ENCODE measurements at places on chromosomes 6 and 20.

GRCh38 chr20:37988306-37988954 lies 44.8 kb downstream of the TTI1 start:
- no peak for DNase-seq

DNA sequence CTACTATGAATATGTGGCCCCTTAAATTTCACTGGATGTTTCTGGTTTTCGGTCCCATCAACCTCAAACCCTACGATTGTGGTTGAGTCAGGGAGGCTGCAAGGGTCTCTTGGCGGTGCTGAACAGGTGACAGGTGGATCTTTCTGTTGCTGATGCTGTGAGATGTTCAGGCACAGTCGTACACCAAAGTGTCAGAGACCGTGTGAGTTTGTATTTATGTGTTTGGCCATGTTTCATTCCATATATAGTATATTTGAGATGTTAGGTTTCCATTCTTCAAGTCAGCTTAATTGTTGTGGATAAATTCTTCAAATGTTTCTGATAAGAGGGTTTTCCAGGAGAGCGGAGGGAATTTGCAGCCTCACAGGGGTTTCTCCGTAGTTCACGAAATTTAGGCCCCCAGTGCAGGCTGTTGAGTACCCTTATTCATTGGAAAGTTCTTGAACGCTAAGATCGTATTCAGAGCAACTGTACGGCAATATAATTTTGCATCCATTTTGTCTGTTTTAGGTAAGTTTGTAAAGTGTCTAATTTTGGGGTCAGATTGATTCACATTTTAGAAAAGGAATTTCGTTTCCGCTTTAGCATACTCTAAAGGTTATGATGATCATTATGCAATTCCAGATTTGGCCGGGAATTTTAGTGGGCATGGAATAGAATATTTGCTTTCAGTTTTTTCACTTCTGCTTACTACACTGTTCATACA lies 1.2 kb downstream of the TAB2 start:
- DNase-seq, result no peak

- DNase-seq, result no peak
Observed at GRCh38 chr6:117169064-117169665, 96.2 kb upstream of the VGLL2 start.

DNA sequence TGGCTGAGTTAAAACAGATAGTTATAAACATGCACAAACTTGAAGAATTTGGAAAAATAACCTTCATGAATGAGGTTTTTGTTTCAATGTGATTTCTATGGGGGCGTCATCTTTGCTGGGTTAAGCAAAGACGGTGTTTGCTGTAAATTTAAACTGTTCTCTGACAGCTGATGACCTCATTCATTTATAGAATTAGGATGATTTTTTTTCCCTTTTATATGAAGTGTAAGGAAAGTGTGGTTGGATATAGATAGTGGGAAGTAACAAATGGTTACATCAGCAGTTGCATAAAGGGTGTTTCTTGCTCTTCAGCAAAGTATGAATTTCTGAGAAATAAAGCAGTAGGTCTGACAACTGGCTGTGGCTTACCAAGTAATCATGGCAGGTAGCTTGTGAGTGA lies 137.2 kb upstream of the CENPW start:
- DNase-seq, result no peak

- DNase-seq, result no peak
Observed at GRCh38 chr6:134168590-134169208, 116.3 kb upstream of the SLC2A12 start.

DNA sequence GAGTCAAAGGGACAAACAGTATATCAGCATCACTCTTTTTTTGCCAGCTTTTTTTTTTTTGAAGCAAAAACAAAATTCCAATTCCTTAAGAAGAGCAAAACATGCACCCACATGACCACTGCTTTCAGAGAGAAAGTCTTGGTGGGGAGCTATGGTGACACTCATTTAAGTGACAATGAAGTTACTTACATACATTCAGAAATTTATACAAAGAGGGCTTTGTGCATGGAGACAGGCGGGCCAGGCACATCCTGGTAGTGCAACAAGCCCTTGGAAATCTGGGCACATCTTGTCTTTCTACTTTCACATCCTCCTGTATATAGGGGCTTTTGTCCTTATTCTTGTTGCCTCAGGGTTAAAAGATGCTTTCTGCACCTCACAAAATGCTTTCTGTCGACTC lies 55.9 kb downstream of the IL22RA2 start:
- DNase-seq, result no peak

DNA sequence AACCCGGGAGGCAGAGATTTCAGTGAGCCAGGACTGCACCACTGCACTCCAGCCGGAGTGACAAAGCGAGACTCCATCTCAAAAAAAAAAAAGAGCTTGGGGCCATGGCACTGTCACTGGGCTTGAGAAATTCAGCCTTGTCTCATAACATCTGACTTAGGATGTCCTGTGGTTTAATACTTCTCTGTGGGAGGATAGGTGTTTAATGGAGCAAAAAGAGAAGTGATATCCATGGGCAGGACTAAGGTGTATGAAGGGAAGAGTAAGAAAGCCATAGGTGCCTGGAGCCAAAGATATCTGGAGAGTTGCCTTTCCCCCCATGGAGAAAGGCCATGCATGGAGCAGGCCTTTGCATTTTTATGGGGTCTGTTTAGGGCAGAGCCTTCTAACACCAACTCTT lies 11.2 kb downstream of the BMP6 start:
- no peak for DNase-seq

- DNase-seq, result no peak
Observed at GRCh38 chr6:88665131-88665530, 298.3 kb downstream of the RNGTT start.

- DNase-seq, result no peak
Observed at GRCh38 chr20:57008217-57008616, 258.2 kb downstream of the BMP7 start.

DNA sequence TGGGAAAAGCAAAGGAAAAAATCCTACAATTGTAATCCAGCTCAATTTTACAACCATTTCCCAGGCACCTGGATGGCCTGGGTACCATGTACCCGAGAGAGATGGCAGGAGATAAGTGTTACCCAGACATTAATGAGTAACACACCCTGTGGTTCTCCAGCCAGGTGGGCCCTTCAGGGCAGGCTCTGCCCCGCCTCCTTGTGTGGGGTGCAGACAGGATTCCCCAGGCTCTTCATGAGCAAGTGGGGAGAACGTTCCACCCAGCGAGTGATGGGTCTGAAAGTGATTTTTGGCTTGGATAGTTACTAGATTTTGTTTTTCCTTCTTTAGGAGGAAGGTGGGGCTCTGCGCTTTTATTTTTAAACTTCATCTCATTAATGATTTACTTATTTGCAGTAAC lies 243.9 kb downstream of the TAF4 start:
- DNase-seq, result no peak

DNA sequence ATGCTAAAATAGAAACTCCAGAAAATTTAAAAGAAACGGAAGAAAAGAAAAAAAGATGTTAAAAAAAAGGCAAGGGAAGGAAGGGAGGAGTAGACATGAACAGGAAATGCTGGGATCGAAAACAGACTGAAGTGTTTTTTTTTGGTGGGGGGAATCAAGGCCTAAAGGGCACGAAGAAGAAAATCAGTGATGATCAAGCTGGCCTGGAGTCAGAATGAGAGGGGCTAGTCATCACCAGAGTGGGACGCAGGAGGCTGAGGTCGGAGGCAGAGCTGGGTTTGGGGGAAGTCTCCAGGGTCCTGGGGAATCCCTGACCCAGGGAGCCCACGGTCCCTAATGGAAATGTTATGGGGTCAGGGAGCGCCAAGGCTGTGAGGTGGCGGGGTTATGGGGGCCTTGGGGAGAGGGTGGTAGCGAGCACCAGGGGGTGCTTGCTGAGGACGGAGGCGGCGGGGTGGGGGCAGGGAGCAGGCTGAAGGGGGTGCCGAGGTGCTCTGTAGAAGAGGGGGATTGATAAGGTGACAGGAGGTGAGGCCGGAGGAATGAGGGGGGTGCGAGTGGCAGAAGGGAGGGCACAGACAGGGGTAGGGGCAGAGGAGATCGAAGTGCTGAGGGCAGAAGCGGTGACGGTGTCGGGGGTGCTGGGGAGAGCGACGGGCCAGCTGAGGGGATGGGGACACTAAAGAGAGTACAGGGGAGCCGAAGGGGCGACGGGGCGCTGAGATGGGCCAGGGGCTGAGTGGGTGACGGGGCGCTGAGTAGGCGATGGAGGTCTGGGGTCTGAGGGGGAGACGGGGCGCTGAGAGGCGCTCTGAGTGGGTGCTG lies 684 bp downstream of the ZNFX1 start:
- no peak for DNase-seq

GRCh38 chr6:53794137-53794719 lies 577 bp upstream of the LRRC1 start:
- peak; percentile 53 for DNase-seq

DNA sequence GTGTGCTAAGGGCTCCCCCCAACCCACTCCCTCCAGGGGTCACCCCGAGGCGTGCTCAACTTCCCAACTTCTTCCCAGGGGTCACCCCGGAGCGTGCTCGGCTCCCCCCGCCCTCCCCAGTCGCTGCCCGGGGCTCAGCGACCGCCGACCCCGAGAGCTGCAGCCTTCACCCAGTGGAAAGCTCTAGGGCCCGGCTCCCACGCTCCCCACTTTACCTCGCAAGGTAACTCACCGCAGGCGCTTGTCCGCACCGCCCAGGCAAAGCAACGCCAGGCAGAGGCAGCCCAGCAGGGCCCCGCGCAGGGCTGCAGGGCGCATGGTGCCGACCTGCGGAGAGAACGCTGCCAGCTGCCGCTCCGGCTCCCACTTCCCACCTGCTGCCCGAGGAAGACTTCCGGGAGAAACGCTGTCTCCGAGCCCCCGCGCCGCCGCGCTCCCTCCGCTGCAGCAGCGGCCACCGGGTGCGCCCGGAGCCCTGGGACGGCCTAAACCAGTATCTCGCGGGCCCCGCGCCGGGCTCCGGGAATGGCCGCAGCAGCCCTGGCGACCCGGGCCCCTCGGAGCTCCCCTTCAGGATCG lies 396 bp downstream of the RNASET2 start:
- no peak for DNase-seq

DNA sequence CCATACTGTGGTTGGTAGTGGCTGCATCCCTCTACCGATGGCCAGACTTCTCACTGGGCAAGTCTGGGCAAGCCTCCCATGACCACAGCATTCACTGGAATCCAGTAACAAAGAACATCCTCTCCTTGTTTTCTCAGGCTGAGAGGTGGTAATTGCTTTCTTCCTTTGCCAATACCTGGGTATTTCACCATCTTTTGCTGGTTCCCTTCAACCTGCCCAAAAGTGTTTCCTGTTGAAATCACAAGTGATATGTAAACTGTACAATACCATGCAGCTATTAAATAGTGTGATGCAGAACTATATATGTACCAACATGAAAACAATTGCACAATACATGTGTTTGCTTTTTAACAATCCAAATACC lies at the start of gene PTCHD4:
PTCHD4 (minus strand) TSS at position 55 of the 364 bp plus-strand sequence. CDS start 42,240 bp downstream, outside the sequence.
- DNase-seq, result no peak

GRCh38 chr6:77433888-77434287 lies 29.4 kb downstream of the HTR1B start:
- DNase-seq, result no peak

- no peak for DNase-seq
Observed at GRCh38 chr6:75306064-75306463, 21.5 kb upstream of the TMEM30A start.

GRCh38 chr20:43515628-43516027 lies 8.1 kb downstream of the L3MBTL1 start:
- DNase-seq, result no peak

DNA sequence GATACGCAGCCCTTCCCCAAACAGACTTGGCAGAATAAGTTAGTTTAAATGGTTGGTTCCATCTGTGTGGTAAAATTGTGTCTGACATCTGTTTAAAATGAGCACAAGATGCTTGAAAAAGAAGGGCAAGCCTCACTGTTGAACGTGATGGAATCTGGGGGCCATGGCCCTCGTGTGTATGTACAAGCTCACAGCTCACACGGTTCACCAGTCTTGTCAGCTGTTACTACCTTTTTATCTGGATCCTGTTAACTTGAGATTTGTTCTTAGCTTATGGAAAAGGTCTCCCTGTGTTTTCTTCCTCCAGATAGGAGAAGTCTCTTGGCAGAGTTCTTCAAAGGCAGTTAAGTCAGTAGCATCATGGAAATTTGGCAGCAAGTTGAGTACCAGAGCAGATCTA lies 270.6 kb downstream of the KHDC1L start:
- DNase-seq, result no peak

GRCh38 chr6:1812487-1812886 lies 202.8 kb downstream of the FOXC1 start:
- DNase-seq, result no peak

Data from activated effector memory CD4-positive, alpha-beta T cell treated with Interleukin-2 at 50 U/mL for 16 hours (primary cell).